Activated T-helper 2 cell treated with anti-CD3 and anti-CD28 coated beads, Interferon-gamma antibody, Interleukin-2, Interleukin-4, amounts not matched to agents 10 μg/mL and 5 μg/mL and 100 μg/mL, durations not matched to agents 14 hours and 24 hours and 36 hours (primary cell): ENCODE measurements at places on chromosomes 5 and 9.

- no peak for DNase-seq
These were observed 69.2 kb downstream of the ZNF462 start for GRCh38 chr9:106932178-106932577.

DNA sequence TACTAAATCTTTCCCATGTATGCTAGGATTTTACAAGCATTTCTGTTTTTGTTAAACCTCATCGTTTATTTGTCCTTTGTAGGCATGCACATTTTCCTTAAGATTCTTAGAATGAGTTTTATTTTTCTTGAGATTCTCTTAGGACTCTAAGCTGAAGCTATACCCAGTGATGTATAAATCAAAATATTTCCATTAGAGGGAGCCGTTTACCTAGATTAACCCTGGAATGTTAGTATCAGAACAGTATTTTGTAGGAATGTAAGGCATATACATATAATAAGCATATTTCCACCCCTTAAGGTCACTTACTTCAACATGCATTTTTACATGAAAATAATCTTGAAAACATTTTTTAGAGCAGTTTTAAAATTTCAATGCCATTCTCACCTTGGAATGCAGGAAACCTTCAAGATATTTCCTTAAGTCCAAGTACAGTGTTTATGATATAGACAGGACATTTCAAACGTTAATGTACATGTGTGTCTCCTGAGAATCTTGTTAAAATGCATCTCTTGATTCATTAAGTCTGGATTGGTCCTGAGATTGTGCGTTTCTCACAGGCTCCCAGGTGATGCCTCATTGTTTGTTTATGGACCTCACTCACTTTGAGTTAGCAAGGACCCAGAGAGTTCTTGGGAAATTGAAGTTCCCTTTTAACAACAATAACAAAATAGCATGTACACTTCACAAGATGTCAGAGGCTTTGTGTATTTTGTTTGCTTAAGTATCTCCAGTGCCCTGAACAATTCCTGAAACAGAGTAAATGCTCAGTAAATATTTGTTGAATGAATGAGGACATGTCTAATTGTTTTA lies 34.9 kb upstream of the FCHO2 start:
- DNase-seq = no peak

GRCh38 chr9:34177593-34178435 lies 1.0 kb upstream of the UBAP1 start:
- no peak for DNase-seq

DNA sequence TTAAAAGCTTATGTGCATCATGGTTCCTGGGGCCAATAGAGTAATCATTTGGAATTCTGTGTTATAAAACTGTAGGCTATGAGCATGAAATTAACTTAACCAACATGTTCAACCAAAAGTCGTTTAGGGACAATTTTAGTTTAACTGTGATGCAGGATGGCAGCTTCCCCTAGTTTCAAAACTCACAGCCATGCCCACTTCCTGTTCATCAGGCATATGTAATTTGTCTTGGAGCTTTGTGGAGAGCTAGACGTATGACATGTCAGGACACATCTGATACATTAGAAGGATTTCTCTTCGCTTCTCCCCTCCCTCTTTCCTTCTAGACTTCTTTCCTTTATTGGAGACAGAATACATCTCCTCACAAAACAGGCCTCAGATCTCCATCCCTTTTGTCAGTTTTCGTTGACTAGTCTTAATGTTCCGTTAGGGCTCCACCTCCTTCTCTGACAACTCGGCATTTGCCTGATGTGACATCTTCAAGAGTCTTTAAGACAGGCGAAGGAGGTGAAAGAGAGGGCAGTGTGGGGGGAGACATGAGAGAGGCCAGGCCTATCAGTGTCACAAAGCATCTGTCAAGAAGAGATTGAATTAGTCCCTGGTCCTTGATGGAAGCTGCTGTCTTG lies 176.0 kb downstream of the MSX2 start:
- DNase-seq = no peak

GRCh38 chr5:38465061-38465460 lies 91.4 kb downstream of the LIFR start:
- DNase-seq = no peak
